ENCODE measurements at places on chromosomes 1 and 21. TPM values are rescaled to one million over a fixed set of nuclear protein-coding genes. Genes with fewer than 3 reads are reported as not detected.

DNA sequence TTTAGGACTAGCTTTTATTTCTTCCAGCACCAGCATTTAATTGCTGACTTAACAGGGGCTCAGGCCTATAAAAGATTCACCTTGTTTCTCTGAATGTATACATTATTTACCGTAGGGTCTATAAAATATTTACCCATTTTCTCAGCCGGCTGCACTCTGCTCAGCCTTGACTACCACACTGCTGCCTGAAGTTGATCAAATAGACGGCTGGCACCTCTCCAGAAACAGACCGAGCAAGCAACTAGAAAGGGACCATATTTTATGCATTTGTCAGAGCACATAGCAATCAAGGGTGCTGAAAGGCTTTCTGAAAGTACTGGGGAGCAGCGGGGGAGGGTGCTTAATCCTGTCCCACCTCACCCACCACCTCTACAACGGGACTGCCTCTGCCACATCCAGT is 64.7 kb upstream of the FGGY start:
- H3K27me3 ChIP-seq: no peaks in the 10 kb centered on the region
- no peaks in the 10 kb centered on the region for H3K36me3 ChIP-seq
- H3K27ac ChIP-seq: no peak overlapping the region

- no peak within 1 kb of the TSS for H3K27ac ChIP-seq
- H3K27me3 ChIP-seq: no peaks in the 10 kb centered on the region
- H3K36me3 ChIP-seq: no peaks in the 10 kb centered on the region
- peaks cover 28% of the 10 kb centered on the region for H3K4me1 ChIP-seq
Observed at GRCh38 chr1:206023695-206024094, at the start of gene CTSE. Gene CTSE, minus strand, starts transcription at chr1:206023895. Its CDS starts 104 bp downstream, at chr1:206023791.

The FAM43B gene
- total RNA-seq: not detected

The RNF223 gene
- total RNA-seq: 3.2 TPM

The IL20 gene
- total RNA-seq: not detected

Data from PC-9 (cell line).